AG20443 (cell line): ENCODE measurements at places on chromosomes 16 and 17.

GRCh38 chr16:55817236-55817912 lies 15.5 kb downstream of the CES1 start:
- DNase-seq, result no peak

- no peak for DNase-seq
These were observed 27.0 kb downstream of the SLC7A5 start for GRCh38 chr16:87842209-87842869.

DNA sequence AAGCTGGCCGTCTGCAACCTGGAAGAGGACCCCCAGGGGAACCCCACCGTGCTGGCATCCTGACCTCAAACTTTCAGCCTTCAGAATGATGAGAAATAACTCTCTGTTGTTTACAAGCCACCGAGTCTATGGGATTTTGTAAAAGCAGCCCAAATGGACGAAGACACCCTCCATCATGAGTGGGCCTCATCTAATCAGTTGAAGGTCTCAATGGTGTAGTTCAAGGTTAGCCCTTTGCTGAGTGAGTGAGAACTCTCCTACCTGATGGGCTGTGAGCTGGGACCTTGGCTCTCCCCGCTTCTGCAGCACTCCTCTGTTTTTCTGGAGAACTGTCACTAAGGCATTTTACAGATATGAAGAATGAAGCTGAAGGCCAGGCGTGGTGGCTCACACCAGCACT lies 325.9 kb upstream of the TNRC6C start:
- DNase-seq, result no peak

DNA sequence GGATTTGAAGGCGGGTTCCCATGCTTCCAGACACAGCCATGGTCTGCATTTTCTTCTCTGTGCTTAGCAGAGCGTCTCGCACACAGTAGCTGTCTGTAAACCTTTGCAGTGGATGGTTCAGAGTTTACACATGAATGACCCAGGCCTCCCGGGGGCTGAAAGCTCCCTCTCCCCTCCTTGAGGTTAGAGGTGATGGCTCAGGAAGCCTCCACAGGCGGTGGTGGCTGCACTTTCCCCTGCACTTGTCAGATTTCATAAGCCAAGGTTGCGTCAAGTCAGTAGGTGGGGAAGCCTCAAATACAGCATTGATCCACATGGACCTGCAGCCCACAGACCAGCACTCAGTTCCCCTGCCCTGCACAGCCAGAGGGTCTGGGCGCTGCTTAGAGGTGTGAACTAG lies 211.9 kb downstream of the KATNIP start:
- DNase-seq, result no peak

GRCh38 chr17:48045316-48046001 lies 2.7 kb upstream of the NFE2L1 start:
- DNase-seq, result no peak

- DNase-seq, result no peak
These were observed 1.6 kb upstream of the FMNL1 start for GRCh38 chr17:45220079-45220478.

- DNase-seq, result no peak
These were observed 41.1 kb downstream of the TMEM132E start for GRCh38 chr17:34620458-34620857.

DNA sequence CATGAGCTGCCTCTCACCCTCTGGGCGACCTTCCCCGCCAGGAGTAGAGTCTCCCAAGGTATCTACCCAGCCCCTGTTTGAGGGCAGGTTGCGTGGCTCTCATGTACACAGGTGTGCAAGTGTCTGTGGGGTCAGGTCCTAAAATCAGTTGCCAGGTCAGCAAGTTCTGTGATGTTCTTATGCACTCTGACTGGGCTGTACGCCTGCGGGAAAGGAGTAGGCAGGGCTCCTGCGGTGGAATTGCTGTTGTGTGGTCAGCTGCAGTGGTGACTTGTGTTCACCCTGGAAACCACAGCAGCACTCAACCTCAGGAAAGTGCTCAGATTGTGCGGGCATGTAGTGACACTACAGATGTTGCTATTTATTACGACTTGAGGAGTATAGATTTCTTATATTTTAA lies 19.4 kb downstream of the NARF start:
- DNase-seq, result no peak

- no peak for DNase-seq
These were observed 160.7 kb downstream of the RGS9 start for GRCh38 chr17:65297916-65298315.

DNA sequence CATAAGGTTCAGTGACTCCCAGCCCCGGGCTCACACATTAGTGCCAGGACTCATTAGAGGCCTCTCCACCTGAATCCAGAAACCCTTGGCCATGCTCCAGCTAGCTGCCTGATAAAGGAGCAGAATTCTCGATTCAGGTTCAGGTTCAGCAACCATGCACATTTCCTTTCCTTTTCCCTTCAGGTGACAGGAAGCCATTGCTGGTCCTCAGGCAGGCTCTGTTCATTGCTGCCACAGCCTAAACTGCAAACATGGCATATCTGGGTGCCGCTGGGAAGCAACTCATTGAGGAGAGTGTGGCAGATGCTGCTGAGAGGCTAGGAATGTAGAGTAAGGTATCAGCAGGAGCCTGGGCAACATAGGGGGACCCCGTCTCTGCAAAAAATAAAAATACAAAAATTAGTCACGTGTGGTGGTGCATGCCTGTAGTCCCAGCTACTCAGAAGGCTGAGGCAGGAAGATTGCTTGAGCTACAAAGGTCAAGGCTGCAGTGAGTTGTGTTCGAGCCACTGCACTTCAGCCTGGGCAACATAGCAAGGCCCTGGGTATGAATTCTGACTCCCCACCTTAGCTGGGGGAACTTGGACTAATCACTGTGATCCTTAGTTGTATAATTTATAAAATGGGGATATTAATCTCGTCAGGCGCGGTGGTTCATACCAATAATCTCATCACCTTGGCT lies 28.7 kb downstream of the ARL4D start:
- no peak for DNase-seq

DNA sequence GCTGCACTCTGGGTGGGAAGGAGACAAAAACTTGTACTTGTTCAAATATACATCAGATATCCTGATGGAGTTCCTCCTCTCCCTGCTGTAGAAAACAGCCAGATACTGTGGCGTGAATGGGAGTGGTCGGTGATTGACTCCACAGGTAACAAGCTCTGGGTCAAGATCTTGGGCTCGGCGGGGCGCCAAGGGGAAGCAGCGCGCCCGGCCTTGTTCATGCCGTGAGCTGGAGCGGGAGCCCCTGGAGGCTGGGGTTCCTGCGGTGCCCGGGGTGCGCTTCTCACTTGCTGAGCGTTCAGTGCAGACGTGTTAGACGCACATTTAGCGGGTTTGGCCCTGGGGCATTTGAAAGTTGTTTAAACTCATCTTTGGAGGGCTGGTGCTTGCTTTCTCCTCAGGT lies 44.4 kb downstream of the BANP start:
- no peak for DNase-seq
